ENCODE measurements at places on chromosomes 11 and 22.

DNA sequence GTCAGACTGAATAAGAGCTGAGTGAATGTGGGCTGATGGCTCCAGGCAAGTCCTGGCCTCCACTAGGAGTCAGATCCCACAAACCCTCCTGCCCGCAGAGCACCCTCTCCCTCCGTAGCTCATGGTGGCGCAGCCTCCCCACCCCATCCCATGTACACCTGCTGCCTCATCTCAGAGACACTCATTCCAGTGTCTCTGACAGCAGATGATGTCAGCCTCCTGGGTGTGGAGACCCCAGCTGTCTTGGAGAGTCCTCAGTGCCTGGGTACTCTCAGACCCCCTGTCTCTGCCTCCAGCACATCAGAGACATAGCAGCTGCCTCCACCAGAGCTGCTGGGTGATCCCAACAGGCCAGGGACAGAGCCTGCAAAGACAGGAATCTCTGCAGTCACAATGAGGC, 9.5 kb downstream of the IGLL5 start:
- no peak for DNase-seq

- DNase-seq = no peak
Observed at GRCh38 chr11:27354359-27354965, 8.6 kb downstream of the CCDC34 start.

DNA sequence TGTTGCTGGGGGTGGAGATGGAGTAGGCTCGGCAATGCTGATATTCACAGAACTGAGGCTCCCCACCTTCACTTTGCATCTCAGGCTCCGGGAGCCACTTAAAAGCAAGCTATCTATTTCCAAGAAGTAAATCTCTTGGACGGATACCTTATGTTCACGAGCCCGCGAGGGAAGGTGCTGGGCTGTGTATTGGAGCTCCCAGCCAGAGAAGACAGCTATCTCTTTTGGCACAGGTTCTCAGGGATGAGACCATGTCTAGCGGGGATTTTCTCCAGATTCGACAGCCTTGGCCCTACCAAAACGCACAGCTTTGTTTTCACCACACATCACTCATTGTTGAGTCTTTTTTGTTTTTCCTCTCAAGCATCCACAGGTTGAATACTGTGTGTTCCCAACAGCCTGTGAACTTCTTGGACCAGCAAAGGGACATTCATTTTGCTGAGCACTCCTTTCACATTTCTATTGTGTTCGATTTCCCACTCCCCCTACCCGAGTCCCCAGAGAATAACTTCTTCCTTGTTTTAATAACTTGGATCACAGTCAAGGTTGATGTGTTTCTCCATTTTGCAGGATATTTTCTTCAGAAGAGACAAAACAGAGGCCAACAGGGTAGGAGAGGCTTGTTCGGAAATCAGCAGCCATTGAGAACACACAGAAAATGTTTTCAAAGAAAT, 23.3 kb downstream of the WT1 start:
- no peak for DNase-seq

GRCh38 chr11:56848141-56848809, 99.8 kb upstream of the OR9G4 start:
- no peak for DNase-seq

GRCh38 chr11:12840871-12841660, 166.8 kb downstream of the TEAD1 start:
- DNase-seq = no peak

- no peak for DNase-seq
Observed at GRCh38 chr11:112734207-112734606, 227.0 kb upstream of the NCAM1 start.

GRCh38 chr11:451738-452137, 1.7 kb downstream of the PTDSS2 start:
- no peak for DNase-seq

DNA sequence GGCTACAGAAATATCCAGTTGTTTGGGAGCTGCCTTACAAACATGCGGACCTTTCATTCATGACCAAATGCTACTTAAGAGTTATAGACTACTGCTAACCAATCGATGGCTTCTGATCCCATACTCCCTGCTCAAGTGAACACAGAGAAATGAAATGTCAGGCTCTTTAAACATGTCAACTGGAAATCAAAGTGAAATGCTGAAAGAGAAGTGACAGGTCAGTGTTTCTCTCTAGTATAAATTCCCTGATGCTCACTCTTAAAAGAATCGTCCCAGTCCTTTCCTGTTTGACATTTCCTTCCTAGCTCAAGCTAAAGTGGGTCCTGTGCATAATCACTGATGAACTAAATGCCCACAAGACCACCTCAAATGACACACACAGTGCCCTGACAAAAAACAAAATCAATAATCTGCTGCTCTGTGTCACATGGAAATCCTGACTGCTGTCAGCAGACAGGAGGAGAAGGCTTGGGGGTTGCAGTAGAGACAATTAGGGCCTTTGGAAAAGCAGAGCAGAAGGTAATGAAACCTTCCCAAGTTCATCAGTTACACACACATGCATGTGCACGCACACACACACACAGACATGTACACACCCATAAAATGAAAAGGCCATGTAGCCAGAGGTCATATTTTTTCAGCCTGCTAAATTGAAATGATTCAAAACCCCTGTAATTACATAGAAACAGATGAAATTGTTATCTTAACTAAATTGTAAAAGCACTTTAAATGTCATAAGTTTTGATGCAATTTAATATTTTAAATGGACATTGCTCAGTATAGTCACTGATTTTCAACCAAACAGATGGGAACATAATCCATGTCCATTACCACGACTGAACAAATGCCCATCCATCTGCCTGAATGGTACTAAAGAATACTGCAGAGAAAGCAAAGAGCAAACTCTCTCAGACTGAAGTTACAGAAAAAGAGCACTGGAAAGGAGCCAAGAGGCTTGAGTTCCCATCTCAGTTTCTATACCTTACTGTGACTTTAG, 330.7 kb downstream of the TTC28 start:
- no peak for DNase-seq

DNA sequence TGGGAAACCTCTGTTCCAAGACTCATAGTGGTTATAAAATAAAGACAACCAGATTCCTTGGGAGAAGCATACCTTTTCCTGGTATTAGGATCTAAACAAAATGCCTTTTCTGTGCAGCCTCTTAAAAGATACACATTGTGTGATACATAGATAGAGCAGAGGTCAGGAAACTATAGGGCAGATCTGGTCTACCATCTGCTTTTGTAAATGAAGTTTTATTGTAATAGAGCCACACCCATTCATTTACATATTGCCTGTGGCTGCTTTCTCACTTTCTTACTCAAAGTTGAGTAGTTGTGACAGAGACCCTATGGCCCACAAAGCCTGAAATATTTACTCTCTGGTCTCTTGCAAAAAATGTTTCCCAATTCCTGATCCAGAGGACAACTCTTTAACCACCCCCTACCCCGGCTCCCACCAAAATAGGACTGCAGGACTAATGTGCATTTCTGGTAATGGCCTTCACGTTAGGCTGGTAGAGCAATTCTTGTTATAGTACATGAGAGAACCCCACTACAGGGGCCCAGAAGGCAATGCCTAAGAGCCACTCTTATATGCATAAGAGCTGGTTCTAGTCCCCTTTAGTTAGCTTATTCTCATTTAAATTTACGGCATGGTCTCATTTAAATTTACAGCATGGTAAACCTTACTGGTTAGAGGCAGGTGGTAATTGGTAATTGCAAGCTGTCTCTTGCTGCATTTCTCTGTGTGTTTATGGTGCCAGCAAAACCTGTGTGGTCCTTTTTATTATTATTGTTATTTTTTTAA, 76.8 kb upstream of the YWHAH start:
- no peak for DNase-seq

- DNase-seq = no peak
Observed at GRCh38 chr11:117427356-117427874, 99.8 kb downstream of the CEP164 start.

DNA sequence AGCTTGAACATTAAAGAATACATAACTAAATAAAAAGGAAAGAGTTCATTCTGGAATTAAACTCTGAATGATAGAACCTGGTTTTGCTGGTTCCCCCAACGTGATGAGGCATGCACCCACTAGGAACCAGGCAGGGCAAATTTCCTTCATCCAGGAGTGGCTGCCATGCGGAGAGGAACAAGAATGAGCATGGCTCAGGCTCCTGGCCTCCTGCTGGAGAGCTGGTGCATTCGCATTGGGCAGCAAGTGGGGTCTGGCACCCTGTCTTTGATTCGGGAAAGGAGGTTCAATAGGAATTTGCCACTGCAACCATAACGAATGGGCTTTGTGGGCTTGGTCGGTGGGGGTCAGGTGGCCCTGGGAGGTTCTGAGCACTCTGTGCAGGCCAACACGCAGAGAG, 169.8 kb upstream of the TENM4 start:
- DNase-seq = no peak

DNA sequence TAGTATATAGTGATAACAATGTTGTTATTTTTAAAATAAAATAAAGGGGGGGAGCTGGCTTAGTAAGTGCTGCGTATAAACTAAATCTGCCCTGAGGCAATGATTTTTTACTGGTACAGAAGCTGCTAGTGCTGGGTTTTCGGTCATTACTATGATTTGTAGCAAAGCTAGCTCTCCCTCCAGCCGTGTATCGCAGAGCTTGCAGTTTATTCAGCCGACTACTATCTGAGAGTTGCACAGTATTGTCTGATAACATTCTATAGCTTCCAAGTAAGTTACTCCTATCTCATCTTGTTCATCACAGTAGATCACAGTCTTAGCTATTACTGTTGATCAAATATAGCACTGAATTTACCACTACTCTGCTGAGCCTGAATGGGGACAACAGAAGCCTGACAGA, 805.5 kb upstream of the ARHGAP42 start:
- DNase-seq = no peak

DNA sequence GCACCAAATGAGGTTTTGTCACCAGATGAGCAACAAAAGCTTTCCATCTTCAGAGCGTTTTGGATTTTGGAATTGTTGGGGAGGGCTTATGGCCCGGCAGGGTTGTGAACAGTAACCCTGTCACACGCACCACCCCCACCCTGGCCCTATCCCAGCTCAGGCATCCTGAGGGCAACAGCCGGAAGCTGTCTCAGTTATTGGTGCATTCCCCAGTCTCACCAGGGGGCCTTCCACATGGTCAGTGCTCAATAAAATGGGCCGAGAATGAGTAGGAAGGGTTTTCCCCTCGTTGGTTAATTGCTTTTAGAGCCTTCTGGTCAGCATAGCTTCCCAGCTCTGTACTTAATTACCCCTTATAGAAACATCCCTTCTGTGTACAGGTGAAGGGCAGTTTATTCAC, 46.0 kb downstream of the LRP5 start:
- DNase-seq = no peak

GRCh38 chr11:96219981-96220623, 122.9 kb downstream of the MAML2 start:
- DNase-seq = no peak

- DNase-seq = no peak
Observed at GRCh38 chr11:114193730-114194679, 102.2 kb upstream of the NNMT start.

DNA sequence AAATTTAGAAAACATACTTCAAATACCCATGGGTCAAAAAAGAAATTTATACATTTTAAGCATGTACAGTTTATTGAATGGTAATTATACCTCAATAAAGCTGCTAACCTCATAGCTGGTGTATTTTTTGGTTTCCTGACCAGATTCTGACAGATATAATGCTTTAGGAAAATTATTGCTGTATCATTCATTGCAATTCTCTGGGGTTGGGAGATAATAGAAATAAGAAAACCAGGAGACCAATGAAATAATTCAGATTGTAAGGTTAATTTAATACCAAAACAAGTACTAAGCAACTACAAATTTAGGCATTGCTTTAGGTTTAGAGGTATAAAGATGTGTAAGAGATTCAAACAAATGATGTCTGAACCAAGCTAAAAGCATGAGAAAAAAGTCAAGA, 120.1 kb downstream of the ENTHD1 start:
- no peak for DNase-seq

DNA sequence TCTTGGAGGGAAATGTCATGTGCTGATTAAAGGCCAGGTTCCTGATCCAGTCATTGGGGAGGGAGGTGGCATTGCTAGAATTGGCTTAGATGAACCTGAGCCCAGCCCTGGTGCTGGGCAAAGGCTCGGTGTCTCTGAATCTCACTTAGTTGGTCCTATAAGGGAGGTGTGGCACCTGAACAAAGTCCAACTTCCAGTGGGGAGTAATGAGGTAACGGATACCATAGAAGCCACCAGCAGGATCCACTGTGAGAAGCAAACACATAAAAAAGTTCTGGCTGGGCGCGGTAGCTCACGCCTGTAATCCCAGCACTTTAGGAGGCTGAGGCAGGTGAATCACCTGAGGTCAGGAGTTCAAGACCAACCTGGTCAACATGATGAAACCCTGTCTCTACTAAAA, 26.6 kb downstream of the PRDM11 start:
- no peak for DNase-seq

DNA sequence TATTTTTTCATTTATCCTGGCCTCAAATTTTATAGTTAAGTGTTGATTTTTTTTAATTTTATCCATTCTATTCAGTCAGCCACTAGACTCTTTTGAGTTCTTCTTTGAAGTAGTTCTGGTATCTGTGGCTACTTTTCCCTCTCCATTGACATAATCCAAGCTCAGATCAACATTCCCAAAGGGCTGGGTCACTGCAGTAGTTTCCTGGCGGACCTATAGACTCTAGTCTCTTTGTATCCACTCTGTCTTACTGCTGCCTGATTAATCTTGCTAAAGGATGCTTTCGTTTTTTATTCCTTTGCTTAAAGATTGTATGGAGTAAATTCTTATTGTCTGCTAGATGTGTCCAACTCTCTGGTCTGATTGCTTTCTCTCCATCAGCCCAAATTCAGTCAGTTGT, 87.6 kb downstream of the UVRAG start:
- no peak for DNase-seq

GRCh38 chr22:39026509-39027150, 5.7 kb downstream of the APOBEC3D start:
- no peak for DNase-seq

- peak; percentile 37 for DNase-seq
Observed at GRCh38 chr11:32893343-32894148, 935 bp downstream of the QSER1 start.

DNA sequence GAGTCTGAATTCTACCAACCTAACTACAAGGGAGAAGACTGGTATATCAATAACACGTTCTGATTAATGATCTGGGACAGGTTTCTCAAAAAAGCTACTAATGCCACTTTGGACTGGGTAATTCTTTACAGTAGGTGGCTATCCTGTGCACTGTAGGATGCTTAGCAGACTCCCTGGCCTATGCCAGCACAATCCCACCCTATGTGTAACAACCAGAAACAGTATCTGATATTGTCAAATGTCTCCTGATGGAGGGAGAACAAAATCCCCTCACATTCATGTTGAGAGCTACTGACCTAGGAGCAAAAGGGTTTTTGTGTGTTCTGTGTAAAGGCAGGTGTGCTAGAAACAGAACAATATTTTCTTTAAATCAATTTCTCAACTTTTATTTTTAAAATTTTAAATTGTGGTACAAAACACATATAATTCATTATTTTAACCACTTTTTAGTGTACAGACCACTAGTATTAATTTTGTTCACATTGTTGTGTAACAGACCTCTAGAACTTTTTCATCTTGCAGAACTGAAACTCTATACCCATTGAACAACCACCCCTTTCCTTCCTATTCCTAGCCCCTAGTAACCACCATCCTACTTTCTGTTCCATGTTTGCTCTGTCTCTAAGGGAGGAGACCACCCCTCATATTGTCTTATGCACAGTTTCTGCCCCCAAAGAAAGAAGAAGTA, 2.1 kb upstream of the MS4A6A start:
- no peak for DNase-seq
